ENCODE measurements at places on chromosomes 11 and 22.

GRCh38 chr11:32440312-32440908 is 5.1 kb upstream of the WT1 start:
- DNase-seq, result no peak

DNA sequence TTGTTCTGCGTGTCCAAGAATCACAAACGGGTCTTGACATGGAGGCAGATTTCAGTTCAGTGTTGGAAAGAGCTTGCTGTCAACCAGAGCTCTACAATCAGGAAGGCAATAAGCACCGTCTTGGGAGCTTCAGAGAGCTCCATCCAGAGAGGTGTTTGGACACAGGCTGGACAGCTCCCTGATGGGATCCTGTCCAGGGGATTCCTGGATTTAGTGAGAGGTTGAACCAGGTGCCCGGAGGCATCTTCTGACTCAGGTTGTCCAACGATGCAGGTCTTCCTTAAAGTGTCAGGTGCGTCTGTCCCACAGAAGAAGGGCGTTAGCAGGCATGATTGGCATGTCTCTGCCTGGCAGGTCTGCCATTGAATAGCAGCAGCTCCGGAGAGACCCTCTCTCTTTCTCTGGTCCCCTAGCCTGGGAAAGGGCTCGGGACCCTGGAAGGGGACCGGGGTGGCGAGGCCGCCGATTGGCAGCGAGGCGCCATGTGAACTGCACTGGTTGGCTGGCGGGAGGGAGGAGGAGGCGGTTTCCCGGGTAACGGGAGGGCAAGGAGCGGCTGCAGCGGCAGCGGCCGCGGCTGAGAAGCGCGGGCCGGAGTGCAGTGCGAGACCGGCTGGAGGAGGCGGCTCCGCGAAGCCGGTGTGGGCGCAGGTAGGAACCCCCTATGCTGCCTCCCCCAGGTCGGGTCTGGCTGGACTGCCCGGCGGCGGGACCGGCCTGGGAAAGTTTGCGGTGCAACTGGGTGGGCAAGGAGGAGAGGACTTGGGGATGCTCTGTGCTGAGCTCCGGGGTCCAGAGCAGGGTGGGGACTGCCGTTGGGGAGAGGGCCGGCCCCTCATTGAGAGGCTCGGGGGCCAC is 104.1 kb upstream of the E2F8 start:
- DNase-seq, result no peak

- no peak for DNase-seq
Measured at GRCh38 chr11:64241491-64242374, 838 bp downstream of the FKBP2 start.

DNA sequence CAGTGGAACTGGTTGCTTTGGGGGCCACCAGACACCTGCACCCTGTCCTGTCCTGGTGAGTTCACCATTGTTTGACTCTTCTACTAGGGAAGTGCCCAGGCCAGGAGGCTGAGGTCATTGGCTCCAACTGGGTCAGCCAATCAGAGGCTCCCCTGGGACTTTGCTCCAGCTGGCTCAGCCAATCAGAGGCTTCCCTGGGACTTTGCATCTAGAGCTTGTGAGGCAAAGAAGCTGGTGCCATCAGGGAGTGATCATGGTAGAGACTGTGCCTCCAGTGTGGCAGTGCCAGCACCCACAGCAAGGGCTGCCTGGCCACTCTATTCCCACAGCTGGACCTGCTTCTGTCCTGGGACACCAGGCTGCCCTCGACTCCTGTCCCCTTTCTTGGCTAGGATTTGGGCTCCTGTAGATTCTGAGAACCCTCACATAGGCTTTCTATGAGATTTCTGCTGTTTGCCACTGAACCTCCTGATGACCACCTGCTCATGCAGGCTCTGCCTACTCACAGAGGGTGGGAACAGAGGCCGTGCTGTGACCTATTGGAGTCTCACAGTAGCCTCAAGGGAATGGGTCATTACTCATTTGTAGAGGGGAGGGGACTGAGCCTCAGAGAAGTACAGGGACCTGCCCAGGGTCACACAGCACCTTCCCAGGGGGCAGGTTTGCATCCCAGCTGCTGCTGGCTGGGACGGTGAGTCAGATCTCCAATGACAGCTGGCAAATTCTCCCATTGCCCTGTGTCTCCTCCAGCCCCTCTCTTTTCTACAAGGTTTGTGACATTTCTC is 59.2 kb upstream of the SHISAL1 start:
- no peak for DNase-seq

DNA sequence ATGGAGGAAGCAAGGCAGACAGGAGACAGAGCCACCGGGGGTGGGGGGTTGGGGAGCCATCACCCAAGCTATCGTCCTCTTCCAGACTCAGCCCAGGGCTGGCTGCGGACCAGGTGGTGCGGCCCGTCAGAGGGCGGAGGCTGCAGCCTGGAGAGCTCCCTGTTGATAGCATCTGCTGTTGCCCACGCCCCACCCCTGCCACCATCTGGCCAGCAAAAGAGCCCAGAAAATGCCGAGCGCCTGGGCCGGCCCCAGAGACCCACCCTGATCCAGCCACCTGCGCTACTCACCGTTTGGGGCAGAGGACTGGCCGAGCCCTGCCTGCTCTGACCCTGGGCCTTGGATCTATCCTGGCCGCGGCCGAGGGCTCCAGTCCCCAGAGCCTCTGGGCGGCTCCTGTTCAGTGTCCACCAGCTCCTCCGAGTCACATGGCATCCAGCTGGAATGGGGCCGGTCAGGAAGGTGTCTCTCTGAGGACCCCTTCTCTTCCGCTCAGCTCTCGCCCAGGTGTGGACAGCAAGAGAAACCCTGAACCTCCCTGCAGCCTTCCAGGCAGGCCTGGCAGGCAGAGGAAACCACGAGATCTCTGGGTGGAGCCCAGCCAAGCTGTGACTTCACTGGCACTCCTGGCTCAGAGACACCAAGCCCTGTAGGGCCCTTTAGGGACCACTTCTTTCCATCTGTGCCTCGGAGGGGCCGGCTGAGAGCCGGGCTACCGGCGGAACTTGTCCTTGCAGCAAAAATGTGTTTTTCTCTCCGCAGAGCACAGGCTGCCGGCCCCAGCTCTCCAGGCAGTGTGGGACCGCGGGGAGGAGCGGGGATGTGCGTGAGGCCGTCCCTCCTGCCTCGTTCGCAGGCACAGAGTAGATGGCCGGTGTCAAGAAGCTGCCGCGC is at the start of gene MRGPRE:
TSS of gene MRGPRE (minus strand) at position 567 of the 894 bp plus-strand sequence. CDS start 3,618 bp downstream, outside the sequence.
- no peak for DNase-seq

- DNase-seq, result no peak
Measured at GRCh38 chr11:75238595-75239440, 1.8 kb upstream of the TPBGL start.

DNA sequence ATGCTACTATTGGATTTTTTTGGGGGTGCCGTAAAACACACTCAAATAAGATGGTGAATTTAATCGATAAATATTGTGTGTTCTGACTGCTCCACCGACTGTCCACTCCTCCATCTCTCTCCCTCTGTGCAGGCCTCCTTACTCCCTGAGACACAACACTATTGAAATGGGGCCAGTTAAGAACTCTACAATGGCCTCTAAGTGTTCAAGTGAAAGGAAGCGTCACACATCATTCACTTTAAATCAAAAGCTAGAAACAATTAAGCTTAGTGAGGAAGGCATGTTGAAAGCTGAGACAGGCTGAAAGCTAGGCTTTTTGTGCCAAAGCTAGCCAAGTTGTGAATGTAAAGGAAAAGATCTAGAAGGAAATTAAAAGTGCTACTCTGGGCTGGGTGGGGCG is 156.7 kb downstream of the CTTN start:
- no peak for DNase-seq
